RWPE1 (cell line): ENCODE measurements at places on chromosomes 6 and 20.

DNA sequence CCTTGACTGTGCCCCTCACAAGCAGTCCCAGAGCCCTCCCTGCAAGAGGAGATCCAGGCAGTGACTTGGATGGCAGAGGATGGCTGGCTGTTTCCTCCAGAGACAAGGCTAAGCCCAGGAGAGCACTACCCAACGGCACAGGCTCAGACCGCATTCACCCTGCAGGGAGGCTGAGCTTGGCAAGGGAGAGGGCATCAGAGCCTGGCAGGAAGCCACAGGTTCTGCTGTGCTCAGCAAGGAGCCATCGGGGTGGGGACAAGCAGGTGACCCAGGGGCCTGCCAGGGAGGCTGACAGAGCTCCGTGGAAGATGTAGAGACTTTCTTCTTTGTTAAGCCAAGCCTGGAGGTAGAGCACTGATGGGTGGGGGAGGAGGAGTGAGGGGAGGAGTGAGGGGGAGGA, 159.2 kb upstream of the CST7 start:
- DNase-seq = no peak

GRCh38 chr20:2742934-2743559, 50.5 kb downstream of the EBF4 start:
- peak; percentile 71 for DNase-seq

DNA sequence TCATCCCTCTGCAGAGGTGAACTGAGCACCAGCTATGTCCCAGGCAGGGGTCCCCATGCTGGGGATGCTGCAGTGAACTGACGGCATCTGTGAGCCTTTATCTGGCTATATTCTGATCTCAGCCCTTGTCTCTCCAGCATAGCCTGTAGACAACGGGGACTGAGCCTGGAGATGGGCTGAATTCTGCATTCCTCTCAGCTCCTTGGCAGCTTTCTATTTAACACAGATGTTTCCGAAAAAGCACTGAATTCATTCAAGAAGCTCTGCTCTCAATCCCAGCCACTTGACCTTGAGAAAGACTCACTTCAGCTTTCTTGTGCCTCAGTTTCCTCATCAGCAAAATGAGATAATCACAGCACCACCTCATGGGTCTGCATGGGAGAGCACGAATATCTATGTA, 204.4 kb upstream of the PMEPA1 start:
- DNase-seq = no peak

DNA sequence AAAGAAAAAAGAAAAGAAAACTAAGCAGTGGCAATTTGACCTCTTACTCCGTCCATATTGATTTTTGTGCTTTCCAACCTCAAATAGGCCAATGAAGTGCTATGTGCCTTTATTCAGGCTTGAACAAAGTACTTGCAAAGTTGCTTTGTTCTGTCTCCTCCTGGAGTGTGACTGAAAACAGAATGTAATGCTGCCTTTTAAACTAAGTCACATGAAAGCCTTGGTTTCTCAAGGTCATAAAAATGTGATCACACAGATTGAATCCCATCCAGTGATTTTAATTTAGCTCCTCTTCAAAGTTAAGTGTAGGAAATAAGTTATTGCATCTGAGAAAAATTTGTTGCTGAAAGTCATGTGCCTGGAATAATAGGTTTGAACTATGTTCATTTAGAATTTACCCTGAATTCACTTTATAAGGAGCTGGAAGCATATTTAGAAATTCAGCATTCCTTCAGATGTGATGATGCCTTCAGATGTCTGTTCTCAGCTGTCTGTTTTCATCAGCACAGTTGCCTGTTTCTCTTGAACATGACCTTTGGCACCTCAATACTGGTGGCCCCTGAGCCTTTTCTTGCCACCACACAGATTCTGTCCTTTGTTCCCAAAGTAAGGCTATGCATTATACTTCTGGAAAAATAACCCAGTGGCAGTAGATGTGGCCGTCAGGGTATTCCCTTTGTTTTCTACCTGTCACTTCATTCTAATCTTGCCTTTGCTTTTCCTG, 48.8 kb downstream of the KIZ start:
- DNase-seq = no peak

DNA sequence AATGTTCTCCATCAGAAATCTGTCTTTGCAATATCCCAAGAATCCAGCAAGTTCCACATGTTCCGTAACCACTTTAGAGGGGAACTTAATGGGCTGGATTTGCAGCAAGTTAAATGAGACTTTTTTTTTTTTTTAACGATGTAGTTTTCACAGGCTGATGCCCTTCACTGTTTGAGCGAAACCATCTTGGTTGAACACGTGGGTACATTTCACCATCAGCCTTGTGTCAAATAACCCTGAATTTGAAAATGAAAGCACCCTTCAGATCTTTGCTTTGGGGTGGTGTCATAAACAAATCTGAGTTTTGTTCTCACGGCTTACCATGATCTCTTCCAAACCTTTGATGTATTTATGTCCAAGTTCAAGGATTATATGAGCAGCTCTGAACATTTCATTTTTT, 73.7 kb upstream of the EXOC2 start:
- no peak for DNase-seq

DNA sequence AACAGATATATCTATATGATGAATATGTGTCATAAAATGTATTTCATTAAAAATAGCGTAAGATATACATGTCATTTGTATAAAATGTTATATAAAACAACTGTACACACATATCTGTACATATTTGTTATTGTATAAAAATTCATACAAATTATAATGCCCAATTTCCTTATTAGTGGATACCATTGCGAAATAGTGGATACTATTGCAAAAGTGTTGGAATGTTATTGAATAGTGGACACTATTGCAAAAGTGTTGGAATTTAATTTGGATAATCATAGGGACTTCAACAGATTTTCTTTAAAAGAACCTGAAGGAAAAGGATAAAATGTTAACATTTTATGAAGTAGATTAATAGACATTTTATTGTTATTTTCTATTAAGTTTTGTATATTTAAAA, 487.4 kb downstream of the HAO1 start:
- no peak for DNase-seq

DNA sequence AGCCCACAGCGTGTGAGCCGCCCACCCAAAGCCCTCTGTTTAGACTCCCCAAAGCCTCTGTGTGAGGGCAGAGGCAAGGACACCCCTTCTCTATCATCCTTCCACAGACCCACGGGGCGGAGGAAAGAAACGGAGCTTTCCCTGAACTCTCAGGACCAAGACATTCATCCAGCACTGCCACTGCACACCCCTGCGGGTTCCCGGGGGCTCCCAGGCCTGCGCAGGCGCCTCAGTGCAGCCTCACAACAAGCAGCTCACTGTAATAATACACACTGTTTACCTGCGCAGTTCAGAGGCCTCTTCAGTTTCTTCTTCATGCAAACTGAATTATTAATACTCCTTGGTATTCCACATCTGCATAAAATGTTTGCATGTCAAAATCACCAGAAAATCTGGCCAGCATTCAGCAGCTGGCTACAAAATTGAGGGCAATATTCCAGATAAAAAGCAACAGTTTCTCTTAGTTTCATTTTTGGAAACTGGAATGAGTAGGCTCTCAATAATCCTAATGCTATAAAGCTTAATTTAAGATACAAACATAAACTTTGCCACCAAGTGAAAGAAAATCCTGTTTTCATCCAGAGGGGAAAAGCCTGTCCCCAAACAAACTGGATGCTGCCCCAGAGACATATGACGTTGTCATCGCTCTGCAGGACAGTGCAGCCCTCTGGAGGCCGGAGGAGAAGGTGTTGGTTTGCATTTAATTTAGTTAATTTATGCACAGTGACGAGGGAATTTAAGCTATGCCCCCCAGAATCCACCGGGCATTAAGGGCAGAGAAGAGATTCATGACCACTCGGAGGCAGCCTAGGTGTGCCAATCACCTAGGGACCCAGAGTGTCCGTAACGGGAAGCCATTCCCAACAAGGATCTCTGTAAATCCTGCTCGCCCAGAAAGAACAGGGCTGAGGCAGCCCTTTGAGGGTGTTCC, 45.3 kb downstream of the NINL start:
- DNase-seq = peak; percentile 38

DNA sequence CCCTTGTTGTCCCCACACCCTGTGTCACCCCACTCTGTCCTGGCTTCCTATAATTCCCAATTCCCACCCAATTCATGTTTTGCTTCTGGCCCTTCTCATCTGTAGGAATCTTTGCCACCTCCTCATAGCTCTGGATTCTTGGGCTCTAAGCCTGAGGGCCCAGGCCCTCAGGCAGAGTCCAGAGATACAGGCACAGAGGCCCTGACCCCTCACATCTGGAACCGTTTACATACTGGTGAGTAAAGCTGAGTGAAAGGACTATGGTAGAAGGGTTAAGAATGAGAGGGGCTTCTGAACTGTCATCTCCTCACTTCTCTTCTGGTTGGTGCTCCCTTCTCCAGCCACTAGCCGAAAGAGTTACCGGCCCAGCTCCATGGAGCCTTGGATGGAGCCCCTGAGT, 13.6 kb downstream of the PRRC2A start:
- DNase-seq = no peak

GRCh38 chr6:43469947-43470346, 7.4 kb upstream of the TJAP1 start:
- DNase-seq = no peak

- DNase-seq = peak; percentile 4
These were observed 31.7 kb upstream of the CST1 start for GRCh38 chr20:23782366-23782983.

DNA sequence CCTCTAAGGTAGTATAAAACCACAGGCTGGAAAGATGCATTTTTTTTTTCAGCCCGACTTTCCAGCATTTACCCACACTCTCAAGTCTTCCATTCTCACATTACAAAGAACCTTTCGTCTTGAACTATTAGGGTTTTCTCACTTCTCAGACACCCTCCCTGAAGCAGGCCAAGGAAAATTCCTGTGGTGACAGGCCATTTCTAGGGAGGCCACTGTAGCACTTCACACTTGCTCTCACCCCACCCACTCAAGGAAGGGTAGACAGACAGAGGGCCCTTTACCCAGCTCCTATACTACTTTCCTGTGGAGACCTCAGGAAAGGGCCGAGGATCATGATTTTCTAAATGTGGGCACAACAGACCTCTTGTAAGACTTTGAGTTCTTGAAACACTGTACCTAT, 27.7 kb downstream of the KCNS1 start:
- DNase-seq = no peak

DNA sequence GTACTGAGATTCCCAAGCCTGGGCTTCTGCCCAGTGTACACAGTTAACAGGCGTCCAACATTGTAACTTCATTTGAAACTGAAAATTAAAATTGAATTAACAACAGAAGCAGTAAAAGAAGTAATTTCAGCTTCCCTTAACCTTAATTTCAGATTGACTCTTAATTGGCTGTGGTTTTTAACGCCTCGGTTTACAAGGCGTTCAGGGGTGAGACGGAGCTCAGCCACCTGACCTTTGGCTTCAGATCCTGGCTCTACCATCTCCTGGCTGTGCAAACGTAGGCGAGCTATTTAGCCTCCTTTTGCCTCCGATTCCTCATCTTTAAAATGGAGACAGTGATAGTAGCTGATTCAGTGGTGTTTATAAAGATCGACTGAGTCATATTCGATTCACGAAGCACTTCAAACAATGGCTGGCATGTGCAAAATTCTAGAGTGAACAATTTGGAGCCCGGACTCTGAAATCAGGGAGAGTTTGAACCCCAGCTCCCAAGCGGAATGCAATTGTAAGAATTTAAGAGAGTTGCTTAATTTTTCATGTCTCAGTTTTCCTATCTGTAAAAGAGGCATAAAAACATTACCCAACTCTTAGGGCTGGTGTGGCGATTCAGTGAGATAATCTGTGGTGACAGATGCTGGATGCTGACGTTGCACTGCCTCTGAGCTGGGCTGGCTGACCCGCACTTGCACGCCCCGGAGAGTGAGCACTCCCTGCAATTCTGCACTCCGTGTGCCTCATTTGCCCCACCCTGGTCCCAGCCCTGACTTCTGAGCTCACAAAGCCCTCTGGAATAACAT, 23.5 kb upstream of the OCSTAMP start:
- DNase-seq = no peak

DNA sequence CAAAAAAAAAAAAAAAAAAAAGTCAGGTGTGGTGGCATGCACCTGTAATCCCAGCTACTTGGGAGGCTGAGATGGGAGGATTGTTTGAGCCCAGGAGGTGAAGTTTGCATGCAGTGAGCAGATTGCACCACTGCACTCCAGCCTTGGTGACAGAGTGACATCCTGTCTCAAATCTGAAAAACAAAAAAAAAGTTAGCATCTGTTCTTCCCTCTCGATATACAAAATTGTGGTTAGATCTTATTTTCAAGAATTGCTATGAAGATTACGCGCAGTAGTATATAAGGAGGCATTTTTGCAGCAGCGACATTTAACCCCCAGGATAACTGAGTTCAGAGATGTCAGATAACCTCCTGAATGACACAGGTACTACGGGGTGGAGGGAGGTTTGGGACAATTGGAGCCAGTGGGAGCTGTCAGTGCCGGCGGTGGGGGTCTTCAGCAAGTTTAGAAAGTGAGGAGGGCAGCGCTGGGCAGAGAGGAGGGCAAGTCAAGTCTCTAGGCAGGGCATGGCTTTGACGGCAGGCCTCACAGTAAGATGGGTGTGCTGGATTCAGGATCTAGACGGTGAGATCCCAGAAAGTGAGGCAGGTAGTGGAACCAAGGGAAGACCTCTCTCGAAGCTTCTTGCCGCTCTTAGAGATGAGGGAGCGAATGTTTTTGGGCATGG, 26.2 kb upstream of the MRPS18A start:
- DNase-seq = no peak

- DNase-seq = no peak
These were observed 45.9 kb upstream of the TAB2 start for GRCh38 chr6:149271348-149272340.

GRCh38 chr6:158414851-158415262, 102.6 kb downstream of the TULP4 start:
- no peak for DNase-seq

GRCh38 chr6:28585335-28585734, 59.7 kb downstream of the GPX5 start:
- peak; percentile 63 for DNase-seq

GRCh38 chr20:57977141-57977540, 251.3 kb downstream of the ANKRD60 start:
- no peak for DNase-seq

- DNase-seq = no peak
These were observed 70.8 kb upstream of the AGPAT4 start for GRCh38 chr6:161344626-161345025.
